ENCODE measurements at places on chromosomes 5 and 9. TPM values are rescaled to one million over a fixed set of nuclear protein-coding genes. Genes with fewer than 3 reads are reported as not detected.
A peak's percentile ranks its signal among the peaks of the same experiment; 100 is the strongest.

GRCh38 chr9:93118863-93119702 lies 15.0 kb downstream of the NINJ1 start:
- DNase-seq: peak; percentile 30

GRCh38 chr9:18542837-18543405 lies 69.0 kb downstream of the ADAMTSL1 start:
- no peak for DNase-seq

The F2RL2 gene
- 0.84 TPM for total RNA-seq

The KIAA0825 gene
- 2.2 TPM for total RNA-seq

GRCh38 chr9:68505681-68506409 lies 34.8 kb downstream of the TMEM252 start:
- DNase-seq: no peak

DNA sequence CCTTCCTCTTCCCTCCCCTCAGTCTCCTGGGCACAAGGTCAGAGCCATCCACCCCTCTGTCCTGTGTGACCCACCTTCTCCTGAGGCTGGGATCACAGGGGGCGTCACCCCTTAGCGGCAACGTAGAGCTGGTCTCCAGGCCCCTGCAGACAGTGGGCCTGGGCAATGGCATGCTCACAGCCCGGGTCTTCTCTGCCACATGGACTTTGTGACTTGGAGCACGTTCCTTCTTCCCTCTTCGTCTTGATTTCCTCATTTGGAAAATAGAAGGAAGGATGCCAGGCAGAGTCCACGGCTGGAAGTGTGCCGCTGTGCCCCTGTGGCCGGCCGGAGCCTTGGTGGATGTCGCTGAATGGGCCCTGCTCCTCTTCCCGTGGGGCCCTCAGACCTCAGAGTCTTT lies 10.0 kb downstream of the RXRA start:
- DNase-seq: no peak

- DNase-seq: no peak
Observed at GRCh38 chr9:4050916-4051315, 249.0 kb downstream of the GLIS3 start.

The OBP2B gene
- total RNA-seq: not detected

GRCh38 chr5:87829217-87829551 lies 416.5 kb upstream of the CCNH start:
- DNase-seq: no peak

DNA sequence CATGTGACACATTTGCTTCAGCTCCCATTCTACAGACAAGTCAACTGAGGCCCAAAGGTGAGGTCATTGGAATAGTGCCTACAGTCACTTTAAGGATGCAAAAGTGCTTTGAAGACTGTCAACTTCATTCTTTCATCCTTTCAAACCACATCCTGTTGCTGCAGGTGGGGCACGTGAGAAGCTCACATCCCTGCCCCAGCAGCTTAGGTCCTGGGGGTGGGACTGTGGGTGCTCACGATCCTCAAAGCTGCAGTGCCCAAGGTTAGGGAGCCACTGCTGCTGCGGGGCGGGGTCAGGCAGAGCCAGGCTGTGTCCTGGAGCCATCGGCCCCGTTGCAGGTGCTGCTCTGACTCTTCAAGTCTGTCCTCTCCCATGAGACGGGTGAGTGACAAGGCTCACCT lies 57.9 kb upstream of the IER5L start:
- no peak for DNase-seq

DNA sequence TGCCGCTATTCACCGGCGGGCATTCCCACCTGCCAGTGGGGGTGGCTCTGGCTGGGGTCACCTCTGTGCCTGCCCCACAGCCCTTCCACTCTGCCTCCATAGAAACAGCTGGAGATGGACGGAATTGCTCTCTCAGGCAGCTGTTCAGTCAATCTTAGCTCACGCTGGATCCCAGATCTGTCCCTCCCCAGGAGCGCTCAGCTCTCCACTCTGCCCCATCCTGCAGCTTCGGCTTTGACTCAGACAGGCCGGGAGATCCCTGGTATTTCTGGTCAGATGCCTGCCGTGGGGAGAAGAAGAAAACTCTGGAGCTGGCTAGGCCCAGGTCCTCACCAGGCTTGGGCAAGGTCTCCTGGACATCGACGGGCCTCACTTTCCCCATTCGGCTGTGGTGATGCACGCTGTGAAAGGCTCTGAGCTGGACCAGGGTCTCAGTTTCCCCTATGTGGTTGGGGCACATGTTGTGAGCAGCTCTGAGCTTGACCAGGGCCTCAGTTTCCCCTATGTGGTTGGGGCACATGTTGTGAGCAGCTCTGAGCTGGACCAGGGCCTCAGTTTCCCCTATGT lies 7.6 kb upstream of the SLC9A3 start:
- no peak for DNase-seq

DNA sequence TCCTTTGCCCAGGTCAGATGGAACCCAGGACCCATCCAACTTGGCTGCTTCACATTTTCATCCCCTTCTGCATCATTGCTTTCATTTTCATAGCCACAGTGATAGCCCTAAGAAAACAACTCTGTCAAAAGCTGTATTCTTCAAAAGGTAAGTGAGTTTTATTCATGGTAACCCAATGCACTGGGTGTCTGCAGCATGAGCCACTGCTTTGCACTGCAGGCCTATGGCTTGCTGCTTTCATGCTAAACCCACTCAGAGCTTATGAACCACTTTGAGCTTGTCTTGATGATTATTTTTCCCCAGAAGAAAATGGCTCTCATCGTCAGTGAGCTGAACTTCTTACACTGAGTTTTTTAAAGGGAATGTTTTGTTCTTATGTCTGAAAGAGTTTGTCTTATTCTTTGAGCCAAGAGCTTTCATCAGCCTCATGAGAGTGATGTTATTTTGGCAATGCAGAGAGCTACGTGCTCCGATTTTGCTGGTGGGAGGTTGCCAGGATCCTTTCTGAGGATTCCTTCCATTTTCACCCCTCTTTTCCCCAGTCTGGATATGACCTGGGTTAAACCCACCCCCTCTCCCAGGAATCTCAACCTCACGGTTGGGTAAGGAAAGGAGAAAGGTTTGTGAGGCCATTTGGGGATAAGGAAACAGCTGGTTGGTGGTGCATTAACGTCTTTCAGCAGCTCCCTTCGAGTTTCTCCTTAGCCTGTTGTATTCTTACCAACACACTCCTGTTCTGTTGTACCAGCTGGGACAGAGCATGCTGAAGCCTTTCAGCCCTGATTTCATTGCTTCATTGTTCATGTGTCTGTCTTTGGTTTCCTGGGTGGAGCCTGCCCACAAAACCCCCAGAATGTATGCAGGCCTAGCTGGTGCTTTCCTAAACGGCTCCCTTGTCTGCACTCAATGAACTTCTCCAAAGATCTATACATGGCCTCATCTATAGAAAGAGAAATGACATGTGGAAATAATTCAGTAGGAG lies 47.6 kb downstream of the PDCD1LG2 start:
- DNase-seq: no peak

DNA sequence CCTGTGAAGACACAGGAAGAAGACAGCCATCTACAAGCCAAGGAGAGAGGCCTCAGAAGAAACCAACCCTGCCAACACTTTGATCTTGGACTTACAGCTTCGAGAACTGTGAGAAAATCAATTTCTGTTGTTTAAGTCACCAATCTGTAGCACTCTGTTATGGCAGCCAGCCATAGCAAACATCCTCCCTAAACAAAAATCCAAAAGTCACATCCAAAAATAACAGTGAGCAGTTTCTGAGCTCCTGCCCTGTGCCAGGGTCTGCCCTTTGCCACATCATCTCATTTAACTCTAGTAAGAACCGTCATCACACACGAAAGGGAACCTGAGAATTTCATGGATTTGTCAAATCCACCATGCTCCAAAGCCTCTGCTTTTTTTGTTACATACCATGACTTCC lies 118.8 kb downstream of the TRIM36 start:
- DNase-seq: no peak

DNA sequence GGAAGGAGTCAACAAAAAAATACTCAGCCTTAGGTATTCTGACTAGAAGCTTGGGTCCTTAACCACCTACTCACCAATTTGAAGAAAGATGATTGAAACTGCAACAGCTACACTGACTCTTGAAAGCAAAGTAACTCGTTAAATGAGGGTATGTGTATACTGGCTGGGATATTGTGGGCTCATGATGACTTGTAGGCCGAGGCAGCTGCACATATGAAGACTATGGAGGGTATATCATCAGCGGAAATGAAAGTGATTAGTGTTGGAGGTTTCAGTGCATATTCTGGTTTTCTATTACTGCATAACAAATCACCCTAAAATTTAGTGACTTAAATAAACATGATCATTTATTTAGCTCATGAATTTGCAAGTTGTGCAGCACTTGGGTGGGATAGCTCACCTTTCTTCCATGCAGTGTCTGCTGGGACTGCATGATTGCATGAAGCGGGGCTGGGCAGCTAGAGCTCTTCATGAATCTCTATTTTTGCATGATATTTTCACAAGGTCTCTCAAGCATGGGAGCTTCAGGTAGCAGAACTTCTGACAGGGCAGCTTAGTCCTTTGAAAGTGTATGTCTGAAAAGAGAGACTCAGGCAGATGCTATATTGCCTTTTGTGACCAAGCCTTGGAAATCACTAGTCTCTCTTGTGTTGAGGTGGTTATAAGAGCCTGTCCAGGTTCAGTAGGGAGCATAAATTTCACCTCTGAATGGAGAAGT lies 96.1 kb upstream of the CDKN2B start:
- no peak for DNase-seq

DNA sequence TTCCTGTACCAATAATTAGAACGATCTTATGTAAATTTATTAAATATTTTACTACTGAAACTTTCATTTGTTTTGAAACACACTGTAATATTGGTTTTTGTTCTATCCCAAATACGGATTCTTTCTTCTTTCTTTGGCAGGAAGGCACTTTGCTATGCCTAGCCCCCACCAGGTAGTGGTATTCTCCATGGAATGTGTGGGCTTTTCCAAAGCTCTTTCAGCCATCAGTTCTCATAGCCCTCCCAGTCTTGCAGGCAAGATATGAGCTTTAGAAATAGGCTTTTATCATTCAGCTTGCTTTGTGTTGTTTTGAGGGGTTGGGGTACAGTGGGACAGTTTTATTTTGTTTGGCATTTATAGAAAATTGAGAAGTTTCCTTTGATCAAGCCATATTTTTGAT lies 107.5 kb downstream of the DMXL1 start:
- DNase-seq: no peak

The TPPP gene
- 0.70 TPM for total RNA-seq

The C5 gene
- total RNA-seq: 96.6 TPM

The ENTPD8 gene
- total RNA-seq: 0.42 TPM

The FBP2 gene
- not detected for total RNA-seq

DNA sequence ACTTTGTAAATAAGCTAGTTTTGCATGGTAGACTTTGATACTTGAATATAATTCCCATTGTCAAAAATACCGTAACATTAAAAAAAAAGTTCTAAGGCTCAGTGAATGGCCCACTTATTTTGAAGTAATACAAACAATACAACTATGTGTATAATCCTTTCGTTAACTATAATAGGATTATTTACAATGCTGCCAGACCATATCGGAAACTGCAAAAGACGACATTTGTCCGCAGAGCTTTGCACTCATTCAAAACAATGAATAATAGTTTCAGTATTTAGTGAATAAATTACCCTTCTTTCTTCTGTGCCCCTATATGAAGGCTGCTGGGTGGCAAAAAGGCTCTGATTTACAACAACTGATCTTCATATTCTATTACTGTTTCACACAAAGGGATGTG lies 121.8 kb downstream of the DROSHA start:
- no peak for DNase-seq

DNA sequence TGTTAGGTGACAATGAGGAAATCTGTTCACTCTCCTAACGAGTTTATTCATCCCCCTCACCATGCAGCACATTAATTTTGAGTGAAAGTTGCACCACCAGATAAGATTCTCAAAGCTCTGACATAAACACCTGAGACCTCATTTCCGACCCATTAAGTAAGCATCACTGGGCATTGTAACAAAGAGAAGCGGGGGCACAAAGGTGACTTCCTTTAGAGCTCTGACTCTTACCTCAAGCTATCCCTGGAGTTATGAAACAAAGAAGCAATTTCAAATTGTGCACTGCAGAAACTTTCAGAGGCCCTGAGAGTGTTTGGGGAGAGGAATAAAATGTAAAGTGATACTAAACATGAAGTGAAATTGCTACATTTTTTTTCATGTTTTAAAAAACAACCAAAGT lies 29.5 kb downstream of the C5orf15 start:
- DNase-seq: no peak

The PROB1 gene
- 6.6 TPM for total RNA-seq

The SPACA9 gene
- 5.4 TPM for total RNA-seq

The C9 gene
- total RNA-seq: not detected

The FREM1 gene
- total RNA-seq: 21.0 TPM

- DNase-seq: no peak
Observed at GRCh38 chr5:90530736-90531487, 1.5 kb upstream of the LYSMD3 start.

DNA sequence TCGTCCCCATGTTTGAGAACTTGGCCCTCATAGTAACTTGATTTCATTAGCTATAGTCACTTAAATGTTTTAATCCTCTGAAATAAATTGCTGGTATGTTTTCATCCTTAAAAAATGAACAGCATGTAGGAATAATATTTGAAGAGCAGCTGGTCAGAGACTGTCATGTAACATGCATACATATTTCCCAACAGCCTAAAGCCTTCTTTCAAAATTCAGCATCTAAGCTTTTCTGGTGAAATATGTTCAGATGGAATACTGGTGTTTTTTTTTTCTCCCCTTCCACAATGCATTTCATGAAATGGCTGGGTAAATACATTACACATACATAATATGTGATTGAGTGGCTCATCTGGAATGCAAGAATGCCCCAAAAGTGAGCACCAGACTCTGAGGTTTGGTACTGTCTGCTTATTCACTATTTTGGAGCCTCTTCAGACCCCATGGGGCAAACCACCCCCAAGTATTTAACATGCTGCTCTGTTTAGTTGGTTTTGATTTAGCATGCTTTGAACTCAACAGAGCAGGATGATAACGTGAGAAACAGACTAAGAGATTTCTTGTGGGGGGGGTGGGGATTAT lies 94.0 kb downstream of the SMARCA2 start:
- DNase-seq: no peak

GRCh38 chr5:1291611-1292080 lies 3.2 kb downstream of the TERT start:
- DNase-seq: peak; percentile 38

GRCh38 chr9:7125231-7125630 lies 367.5 kb downstream of the KDM4C start:
- DNase-seq: no peak

DNA sequence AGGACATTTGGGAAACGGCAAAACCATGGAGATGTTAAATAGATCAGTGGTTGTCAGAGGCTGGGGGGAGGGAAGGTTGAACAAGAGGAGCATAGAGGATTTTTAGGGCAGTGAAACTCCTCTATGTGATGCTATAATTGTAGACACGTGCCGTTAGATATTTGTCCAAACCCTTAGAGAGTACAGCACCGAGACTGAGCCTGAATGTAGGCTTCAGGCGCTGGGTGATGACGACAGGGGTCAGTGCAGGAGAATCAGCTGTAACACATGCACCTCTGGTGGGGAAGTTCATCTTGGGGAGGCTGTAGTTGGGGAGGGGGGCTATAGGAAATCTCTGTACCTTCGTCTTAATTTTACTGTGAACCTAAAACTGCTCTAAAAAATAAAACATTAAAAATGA lies 22.2 kb upstream of the CLPTM1L start:
- no peak for DNase-seq

The PNPLA7 gene
- total RNA-seq: 2.4 TPM

Data from endodermal cell (in vitro differentiated cells).